ENCODE measurements at places on chromosomes 16 and 17.
A peak's percentile ranks its signal among the peaks of the same experiment; 100 is the strongest.

DNA sequence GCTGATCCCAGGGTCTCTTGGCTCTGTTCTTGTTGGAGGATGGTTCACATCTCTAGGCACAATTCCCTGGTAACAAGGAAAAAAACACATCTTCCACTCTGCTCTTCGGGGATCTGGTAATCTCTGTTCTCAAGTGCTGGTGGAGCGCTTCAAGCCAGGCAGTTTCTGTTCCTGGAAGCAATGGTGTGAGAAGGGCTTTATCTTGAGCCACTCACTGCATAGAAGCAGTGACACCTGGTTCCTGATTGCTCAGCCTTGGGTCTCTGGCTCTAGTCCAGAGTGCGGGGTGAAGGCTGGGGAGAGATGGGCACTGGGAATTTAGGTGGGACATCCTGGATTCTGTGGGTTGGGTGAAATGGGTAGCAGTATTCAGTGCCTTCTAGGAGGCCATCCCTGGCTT lies 14.1 kb downstream of the AKAP1 start:
- DNase-seq: no peak

DNA sequence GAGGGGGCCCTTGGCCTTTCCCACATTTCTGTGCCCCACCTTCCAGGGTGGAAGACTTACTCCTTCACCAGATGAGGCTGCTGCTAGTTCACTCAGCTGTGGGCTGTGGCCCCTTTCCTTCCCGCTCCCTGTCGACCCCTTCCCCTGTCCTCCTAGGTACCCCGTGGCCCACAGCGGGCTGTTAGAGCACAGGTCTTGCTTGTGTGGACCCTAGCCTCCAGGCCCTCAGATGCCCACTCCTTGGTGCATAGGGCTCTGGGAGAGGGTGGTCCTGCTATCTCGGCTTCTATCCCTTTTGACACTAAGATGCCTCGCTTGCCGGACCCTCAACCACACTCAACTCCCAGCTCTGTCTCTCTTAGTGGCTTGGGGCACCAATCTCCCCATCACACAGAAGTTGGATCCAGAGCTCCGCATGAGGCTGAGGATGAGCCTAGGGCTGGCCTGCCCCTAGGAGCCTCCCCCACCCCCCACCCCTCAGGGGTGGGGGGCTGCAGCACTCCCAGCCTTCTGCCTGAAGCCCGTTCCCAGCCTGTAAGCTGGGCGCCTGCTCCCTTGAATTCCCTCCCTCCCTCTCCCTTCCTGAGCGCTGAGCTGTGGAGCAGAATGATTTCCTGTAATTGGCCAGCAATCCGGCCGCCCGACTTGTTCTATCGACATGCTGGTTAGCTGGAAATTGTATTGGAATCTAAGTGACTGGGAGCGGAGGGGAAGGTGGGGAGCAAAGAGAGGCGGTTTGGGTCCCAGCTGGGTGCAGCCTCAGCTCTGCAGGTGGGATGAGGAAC lies 30.9 kb downstream of the DCAKD start:
- no peak for DNase-seq

- no peak for DNase-seq
Measured at GRCh38 chr16:20624205-20624604, 48.0 kb upstream of the ACSM2B start.

GRCh38 chr16:89200124-89200849 lies at the start of gene SLC22A31:
Gene SLC22A31 (minus strand): TSS chr16:89200537. CDS start chr16:89200501, 36 bp downstream.
- no peak for DNase-seq

- no peak for DNase-seq
Measured at GRCh38 chr16:6749698-6750097, 582.9 kb upstream of the RBFOX1 start.

DNA sequence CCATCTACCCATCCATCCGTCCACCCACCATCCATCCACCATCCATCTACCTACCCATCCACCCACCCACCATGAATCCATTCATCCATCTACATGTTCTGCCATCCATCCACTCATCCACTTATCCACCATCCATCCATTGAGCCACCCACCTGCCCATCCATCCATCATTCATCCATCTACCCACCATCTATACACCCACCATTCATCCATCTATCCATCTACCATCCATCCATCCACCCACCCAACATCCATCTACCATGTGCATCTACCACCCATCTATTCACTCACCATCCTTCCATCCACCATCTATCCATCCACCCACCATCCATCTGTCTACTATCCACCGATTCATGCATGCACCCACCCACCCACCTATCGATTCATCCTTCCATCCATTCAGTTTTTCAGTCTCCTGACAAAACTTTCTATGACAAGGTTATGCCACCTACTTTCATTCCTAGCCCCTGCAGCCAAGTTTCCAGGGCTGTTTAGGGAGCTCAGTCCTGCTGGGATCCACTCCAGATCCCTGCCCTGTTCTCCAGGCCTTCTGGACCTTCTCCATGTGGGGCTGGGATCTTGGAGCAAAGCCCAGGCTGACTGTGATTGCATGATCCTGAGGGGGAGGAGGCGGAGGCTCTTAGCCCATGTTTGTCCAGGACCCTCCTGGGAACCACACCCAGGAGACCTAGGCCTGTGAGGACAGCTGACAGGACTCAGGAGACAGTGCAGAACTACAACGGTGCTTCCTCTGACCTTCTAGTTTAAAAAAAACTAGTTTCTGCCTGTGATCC lies 27.4 kb downstream of the BCO1 start:
- DNase-seq: no peak

DNA sequence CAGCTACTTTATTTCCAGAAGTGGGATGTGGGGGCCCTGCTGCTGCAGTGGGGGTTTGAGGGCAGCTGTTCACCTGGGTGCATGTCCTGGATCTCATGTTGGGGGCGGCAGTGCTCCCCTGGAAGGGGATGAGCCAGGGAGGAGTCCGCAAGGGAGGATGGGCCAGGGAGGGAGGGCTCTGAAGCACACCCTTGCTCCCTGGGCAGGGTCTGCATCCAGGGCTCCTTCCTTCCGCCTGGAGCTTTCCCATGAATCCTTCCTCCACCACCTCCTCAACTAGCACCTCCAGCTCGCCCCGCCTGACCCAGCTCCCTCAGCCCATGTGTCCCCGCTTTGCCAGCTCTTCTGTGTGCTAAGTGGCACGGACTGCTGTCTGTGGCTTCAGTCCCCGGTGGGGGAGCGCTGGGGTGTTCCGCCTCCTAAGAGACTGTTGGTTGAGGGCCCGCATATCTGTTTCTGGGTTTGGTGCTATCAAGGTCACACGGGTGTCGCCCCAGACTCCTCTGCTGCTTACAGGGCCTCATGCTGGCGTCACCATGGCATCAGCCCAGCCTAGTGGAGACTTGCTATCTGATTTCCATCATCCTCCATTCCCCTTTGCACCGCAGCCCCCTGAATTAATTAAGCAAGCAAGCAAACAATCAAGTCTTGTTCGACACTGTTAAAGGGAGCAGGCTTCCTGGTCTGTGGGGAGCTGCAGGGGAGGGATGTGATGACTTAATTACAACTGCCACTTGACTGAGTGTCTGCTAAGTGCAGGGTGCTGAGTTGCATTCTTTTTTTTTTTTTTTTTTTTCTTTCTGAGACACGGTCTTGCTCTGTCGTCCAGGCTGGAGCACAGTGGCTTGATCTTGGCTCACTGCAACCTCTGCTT lies 71.8 kb downstream of the PRKCA start:
- DNase-seq: no peak

- no peak for DNase-seq
Measured at GRCh38 chr17:31645351-31645750, 213.7 kb downstream of the COPRS start.

- DNase-seq: no peak
Measured at GRCh38 chr17:17191346-17191792, 14.8 kb downstream of the PLD6 start.

DNA sequence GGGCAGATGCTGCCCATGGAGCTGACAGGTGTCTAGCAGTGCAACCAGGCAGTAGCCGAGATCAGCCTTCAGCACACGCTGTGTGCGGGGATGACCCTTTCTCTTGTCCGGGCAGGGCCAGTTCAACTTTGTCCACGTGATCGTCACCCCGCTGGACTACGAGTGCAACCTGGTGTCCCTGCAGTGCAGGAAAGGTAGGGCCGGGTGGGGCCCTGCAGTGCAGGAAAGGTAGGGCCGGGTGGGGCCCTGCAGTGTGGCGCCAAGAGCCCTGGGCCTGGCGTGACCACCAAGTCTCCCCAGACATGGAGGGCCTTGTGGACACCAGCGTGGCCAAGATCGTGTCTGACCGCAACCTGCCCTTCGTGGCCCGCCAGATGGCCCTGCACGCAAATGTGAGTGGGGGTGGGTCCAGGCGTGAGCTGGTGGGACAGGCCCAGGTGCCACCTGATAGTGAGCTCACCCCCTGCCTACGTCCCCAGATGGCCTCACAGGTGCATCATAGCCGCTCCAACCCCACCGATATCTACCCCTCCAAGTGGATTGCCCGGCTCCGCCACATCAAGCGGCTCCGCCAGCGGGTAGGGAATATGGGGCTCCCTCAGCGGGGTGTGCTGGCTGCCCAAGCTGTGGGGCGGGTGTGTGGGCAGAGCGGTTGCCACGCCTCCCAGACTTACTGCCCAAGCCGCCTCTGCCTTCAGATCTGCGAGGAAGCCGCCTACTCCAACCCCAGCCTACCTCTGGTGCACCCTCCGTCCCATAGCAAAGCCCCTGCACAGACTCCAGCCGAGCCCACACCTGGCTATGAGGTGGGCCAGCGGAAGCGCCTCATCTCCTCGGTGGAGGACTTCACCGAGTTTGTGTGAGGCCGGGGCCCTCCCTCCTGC lies 40.2 kb downstream of the TSC2 start:
- no peak for DNase-seq

DNA sequence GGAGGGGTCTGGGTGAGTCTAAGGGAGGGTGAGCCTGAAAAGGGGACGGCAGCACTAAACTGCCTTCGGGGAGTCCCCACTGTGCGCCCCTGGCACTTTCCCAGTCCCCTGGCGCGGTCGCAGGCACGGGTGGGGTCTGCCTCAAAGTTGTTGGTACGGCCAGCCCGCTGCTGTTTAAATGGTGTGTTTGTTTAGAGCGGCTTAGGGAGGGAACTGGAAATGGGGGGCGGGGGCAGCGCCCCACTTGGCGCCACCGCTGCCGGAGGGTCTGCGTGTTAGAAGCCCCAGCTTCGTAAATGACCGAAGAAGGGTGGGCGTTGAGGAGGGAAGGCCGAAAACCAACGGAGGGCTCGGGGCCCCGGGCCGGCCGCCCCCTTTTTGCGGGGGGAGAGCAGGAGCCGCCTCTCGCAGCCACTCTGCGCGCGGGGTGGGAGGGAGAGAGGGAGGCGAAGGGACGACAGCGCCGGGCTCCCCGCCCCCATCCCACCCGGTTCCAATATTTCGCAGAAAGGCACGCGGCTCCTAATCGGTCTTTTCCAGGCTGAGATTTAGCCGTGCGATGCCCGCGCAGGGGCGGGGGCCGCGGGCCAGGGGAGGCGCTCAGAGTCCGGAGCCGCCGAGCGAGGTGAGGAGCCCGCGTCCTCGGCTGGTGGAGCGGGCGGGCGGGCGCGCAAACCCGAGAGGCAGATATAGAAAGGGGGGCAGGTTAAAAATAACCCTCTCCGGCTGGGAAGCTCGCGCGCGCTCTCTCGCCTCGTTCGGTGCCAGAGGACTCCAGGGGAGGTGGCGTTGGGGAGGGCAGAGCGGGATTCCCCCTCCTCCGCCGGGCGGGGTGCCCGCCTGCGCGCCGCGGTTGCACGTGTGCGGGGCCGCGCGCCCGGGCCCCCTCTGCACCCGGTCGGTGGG lies 54.9 kb downstream of the SREBF1 start:
- DNase-seq: peak; percentile 78

GRCh38 chr17:51793686-51794085 lies 364.8 kb downstream of the CA10 start:
- no peak for DNase-seq

DNA sequence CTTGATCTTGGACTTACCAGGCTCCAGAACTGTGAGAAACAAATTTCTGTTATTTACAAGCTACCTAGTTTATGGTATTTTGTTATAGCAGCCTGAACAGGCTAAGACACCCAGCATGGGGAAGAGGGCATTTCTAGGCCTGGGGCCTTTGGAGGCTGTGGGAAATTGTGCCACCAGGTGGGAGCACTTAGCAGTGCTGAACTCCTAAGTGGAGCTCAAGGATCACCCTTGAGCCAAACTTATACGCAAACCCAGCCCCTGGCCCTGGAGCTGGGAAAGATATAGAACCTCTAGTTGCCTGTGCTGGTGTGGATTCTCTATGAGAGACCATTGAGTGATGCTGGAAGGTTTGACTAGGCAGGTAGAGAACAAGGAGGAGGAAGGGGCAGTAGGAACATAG lies 36.1 kb downstream of the MIS12 start:
- no peak for DNase-seq

DNA sequence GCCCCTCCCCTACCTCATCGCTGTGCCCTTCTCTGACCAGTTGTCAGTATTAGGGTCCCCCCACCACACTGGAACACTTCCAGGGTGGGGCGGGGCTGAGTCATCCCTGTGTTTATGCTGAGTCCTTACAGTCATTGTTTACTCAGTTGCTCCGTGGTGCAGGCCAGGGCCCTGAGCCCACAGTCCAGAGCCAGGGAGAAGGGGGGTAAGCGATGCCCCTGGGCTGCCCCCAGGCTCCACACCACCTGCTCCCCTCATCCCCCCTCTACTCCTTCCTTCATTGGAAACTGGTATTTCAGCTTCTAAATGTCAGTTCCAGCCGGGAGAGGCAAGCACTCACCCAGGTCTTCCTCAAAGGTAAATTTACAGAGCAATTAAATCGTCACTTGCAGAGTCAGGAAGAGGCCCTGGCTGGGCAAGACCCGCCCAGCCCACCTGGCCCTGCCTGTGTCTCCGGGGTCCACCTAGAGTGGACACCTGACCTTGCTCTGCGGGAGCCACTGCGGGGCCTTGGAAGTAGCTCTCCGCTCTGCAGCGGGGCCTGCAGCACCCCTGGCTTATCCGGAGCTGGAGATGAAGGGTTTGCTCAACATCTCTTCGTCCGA lies 4.8 kb downstream of the ATP2A3 start:
- DNase-seq: peak; percentile 51

- DNase-seq: no peak
Measured at GRCh38 chr17:72989074-72989610, 103.3 kb downstream of the SLC39A11 start.

DNA sequence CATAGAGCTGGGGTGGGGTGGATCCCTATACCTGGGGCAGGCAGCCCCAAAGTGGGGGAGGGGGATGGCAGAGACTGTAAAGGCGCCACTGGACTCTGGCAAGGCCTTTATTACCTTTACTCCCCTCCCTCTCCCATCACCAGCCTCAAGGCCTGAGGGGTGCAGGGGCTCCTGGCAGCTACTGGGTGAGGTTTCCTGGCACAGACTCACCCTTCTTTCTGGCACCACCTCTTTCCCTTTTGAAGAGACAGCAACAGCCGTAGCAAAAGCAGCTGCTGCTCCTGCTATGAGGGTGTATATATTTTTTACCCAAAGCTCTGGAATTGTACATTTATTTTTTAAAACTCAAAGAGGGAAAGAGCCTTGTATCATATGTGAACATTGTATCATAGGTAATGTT lies 17.6 kb downstream of the RAPGEFL1 start:
- DNase-seq: no peak

DNA sequence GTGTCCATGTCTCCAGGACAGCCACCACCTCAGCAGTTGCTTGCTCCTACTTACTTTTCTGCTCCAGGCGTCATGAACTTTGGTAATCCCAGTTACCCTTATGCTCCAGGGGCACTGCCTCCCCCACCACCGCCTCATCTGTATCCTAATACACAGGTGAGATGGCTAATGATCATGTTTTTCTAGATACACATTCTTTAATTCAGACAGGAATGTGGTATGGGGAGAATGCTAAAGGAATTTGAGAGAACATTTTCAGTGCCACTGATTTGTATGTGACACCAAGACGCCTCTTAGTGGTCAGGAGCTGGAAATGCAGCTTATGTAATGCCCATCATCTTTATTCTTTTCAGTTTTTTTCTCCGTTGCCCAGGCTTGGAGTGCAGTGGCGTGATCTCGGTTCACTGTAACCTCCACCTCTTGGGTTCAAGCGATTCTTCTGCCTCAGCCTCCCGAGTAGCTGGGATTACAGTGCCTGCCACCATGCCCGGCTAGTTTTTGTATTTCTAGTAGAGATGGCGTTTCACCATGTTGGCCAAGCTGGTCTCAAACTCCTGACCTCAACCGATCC lies 8.9 kb upstream of the RAPGEFL1 start:
- peak; percentile 62 for DNase-seq

All from RWPE1 (cell line).